ENCODE measurements at places on chromosomes 4 and X.
A peak's percentile ranks its signal among the peaks of the same experiment; 100 is the strongest.

DNA sequence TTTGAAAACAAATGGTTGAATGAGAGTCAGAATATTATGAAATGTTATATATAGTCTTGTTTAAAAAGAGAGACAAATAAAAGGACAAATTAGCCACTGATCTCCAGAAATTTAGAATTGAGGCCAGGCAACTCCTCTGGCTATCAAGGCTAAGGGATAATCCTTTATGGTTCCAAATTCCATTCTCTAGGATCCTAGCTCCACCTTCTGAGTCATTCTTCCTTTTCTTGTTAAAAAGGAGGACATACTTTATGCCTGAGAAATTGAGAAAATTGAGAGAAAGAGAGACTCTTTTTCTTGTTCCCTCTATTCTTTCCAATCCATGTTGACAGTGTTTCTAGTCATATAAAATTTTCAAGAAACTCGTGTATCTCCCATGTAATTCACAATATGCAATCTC is 1299.5 kb downstream of the FSTL5 start:
- no peak for DNase-seq

DNA sequence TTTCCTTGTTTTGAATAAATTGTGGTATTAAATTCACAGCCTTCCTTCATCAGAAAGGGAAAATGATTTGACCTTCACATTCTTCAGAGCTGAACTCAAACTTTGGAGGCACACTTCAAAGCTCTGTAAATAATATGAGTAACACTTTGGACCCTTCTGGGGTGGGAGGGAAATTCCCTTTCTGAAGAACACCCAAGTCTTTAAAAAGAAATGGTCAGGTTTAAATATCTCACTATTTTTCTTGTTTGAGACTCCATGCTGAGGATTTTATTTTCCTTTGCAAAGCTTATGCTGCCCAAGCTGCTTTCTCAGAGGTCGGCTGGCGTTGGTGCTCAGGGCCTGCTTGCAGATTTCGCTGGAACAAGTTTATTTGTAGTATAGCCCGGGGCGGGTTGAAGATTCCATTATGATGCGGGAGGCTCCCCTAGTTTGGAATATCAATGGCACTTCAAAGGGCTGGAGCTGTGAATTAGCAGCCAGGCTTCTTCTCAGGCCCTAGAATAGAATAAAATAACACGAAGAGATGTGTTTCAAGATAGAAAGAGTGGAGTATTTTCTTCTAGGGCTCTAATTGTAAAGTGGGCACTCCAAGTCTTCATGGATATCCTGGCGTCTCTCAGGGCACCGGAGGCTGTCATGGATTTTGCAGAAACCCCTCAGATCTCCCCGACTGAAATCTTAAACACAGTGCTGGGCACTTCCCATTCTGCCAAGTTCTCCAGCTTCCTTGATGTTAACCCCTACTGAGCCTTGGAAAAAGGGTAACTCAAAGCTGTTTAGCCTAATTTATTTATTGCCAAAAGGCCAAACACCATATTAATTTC is 315.6 kb downstream of the GPAT3 start:
- DNase-seq, result peak; percentile 12

DNA sequence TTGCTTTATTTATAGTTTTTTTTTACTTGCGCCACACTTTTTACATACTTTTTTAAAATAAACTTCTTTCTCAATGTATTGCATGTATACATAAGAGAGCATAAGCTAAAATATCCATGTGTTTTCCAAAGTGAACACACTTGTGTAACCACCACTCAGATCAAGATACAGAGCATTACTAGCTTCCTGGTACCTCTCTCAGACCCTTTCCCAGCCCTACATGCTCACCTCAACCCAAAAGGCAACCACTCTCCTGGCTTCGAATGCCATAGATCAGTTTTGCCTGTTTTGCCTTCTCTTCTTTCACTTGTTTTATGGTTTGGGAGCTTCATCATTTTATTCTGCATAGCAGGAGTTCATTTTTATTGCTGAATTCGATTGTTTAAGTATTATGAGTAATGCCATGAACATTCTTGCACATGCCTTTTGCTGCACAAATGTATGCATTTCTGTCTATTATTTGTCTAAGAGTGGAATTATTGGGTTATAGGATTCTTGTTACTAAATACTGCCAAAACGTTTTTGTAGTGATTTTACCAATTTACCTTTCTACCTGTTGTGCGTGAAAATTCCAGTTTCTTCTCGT is 45.9 kb upstream of the NUDT6 start:
- DNase-seq, result no peak

- DNase-seq, result no peak
These were observed 86.3 kb downstream of the SMARCA5 start for GRCh38 chr4:143599827-143600226.

GRCh38 chrX:115553171-115553570 is 7.8 kb upstream of the PLS3 start:
- DNase-seq, result no peak

DNA sequence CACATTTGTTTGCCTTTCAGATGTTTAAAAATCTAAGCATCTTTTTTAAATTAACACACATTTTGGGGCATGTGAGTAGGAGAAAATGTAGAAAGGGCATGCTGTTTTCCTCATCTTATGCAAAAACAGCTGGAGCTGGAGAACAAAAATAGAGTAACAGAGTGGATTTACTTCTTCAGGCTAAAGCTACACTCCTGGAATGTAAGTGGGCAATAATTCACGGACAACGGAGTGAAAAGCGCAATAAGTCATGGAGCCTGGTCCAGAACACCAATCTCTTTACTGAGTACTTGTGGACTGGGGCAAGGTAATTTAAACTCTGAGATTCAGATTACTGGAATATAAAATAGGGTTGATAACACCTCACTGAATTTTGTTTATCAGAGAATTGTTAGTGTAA is 1018.8 kb upstream of the HS3ST1 start:
- no peak for DNase-seq

GRCh38 chr4:121784975-121785374 is 16.1 kb upstream of the EXOSC9 start:
- DNase-seq, result no peak

- no peak for DNase-seq
These were observed 5.3 kb downstream of the PDE6B start for GRCh38 chr4:630656-631055.

GRCh38 chrX:145825896-145826295 is 8.3 kb downstream of the SLITRK2 start:
- peak; percentile 57 for DNase-seq

GRCh38 chr4:160142579-160142978 is 1039.7 kb downstream of the RAPGEF2 start:
- no peak for DNase-seq

DNA sequence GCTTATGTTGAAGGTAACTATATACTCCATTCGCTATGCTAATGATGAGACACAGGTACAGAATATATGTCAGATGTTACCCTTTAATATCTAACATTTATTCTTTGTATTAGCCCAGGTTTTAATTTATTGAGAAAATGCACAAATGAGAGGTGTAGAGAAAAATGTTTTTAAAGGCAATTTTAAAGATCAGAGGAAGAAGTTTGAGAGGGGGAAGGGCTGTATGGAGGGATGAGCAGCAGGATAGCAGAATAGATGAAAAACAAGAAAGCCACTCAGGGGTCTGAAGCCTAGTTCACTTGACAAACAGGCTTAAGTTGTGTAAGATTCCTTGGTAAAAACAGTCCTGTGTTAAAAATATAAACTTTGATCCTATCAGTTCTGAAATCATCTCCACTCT is 3.7 kb downstream of the MAB21L2 start:
- no peak for DNase-seq

GRCh38 chrX:24498181-24498580 is 33.1 kb downstream of the PDK3 start:
- peak; percentile 26 for DNase-seq

GRCh38 chr4:184459413-184459812 is 14.9 kb downstream of the IRF2 start:
- DNase-seq, result no peak

DNA sequence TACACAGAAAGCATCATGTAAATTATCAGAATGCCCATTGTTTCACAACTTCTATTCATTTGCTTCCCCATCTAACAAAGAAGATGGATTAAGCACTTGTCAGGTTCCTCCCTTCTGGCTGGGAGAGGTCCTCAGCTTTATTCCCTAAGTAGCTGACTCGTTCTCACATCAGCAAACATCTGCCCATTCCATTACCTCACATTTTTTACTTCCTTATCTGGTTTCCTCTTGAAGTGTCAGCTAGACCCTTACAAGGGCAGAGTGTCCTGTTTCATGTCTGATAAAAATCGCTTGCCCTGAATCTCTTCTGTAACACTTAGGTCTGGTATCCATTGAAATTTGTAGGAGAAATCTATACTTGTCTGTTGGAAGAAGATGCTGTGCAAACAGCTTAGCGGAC is 34.7 kb downstream of the TMPRSS11A start:
- no peak for DNase-seq

- peak; percentile 13 for DNase-seq
These were observed 179.8 kb downstream of the SLIT2 start for GRCh38 chr4:20431543-20431951.
